ENCODE measurements at places on chromosomes 12 and 14.
A peak's percentile ranks its signal among the peaks of the same experiment; 100 is the strongest.

GRCh38 chr14:71647086-71647784 is 285.0 kb upstream of the RGS6 start:
- DNase-seq: no peak

DNA sequence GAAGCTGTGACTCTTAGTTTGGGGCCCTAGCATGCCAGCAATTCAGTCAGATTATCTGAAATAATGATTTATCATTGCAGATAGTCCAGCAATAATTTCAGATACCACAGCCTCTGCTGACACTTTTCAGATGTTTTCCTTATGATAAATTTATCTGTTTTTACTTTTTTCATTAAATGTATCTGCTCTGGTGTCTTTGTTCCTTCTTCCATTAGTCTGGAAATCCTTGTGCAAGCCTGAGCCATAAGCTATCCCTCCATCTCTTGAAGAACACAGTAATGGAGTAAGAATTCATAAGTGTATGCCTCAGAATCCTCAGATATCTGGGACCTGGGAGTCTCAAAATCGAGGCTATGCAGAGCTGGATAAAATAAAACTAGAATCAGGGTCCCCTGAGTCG is 146.4 kb upstream of the KRR1 start:
- DNase-seq: no peak

DNA sequence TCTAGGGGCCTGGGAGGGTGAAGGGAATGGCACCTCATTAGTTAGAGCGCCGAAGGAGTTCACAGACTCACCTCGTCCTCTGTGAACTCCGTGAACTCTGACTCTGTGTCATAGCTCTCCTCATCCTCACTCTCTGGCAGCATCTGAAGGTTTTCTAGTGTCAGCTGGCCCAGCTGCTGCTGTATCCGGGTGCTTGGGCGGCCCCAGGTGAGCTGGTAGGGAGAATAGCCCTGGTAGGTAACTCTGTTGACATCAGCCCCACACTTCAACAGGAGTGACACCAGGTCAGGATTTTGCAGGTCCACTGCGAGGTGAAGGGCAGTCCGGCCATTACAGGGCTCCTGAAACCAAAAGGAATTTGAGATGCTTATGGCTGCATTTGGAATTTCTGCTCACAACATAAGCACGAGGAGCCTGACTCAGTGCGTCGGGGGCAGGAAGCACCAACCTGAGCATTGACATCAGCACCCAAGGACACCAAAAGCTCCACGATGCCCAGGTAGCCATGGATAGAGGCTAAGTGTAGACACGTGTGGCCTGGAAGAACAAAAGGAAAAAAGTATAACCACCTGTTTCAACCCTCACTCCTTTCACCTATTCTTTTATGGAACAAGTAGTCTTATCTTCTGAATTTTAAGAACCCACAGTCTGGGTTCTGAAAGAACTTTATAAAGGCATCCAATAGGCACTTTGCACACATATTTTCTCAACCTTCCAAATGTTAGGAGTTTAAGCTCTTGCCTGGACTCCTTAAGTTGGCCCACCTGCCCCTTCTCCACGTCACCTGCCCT is 2.0 kb downstream of the NFKBIA start:
- peak; percentile 29 for DNase-seq

DNA sequence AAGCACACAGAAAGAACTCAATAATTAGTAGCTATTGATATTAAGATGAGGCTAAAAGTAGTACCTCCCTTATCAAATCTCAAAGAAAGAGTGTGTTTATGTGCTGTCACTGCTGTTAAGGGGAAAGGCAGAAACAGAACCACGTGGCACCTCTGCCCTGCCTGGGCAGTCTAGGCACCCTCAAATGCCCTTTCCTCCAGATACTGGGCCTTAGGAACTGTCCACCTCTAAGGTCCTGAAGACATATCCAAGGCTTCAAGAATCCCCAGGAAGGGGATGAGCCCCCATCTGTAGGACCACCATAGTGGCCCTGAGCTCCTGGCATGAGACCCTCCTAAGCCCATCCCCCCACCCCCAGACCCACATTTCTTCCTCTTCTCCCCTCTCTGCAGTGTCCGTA is 29.1 kb downstream of the NGB start:
- DNase-seq: no peak

DNA sequence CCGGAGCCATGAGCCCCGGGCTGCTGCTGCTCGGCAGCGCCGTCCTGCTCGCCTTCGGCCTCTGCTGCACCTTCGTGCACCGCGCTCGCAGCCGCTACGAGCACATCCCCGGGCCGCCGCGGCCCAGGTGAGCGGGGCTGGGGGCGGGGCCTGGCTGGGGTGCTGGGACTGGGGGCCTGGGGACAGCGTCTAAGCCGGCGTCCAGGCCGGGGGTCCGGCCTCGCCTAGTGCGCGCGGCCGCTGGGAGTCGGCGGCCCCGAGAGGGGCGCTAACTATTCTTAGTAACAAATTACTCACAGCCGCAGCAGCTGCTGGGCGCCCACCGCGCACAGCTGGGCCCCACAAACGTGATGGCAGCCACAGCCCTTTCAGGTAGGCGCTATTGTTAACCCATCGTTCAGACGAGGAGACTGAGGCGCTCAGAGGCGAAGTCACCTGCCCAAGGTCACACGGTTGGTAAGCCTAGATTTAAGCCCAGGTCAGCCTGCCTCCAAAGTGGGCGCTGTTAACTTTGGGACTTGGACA is 374 bp downstream of the CYP46A1 start:
- DNase-seq: no peak

DNA sequence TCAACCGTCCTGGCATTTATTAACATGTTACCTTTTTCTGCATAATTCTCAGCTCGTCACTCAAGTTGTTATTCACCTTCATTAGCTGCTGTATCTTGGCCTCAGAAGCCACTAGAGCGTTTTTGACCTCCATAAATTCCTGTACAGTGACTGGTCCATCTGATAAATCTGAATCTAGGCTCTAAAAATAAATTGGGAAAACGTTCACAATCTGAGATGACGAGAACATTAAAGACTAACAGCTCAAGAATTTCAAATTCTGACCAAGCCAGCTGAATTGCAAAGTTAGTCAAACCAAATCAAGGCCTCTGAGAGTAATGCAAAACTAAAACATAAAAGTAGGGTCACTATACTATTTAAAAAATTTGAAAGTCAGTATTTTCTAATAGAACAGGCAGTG is 45.0 kb downstream of the GIT2 start:
- no peak for DNase-seq

DNA sequence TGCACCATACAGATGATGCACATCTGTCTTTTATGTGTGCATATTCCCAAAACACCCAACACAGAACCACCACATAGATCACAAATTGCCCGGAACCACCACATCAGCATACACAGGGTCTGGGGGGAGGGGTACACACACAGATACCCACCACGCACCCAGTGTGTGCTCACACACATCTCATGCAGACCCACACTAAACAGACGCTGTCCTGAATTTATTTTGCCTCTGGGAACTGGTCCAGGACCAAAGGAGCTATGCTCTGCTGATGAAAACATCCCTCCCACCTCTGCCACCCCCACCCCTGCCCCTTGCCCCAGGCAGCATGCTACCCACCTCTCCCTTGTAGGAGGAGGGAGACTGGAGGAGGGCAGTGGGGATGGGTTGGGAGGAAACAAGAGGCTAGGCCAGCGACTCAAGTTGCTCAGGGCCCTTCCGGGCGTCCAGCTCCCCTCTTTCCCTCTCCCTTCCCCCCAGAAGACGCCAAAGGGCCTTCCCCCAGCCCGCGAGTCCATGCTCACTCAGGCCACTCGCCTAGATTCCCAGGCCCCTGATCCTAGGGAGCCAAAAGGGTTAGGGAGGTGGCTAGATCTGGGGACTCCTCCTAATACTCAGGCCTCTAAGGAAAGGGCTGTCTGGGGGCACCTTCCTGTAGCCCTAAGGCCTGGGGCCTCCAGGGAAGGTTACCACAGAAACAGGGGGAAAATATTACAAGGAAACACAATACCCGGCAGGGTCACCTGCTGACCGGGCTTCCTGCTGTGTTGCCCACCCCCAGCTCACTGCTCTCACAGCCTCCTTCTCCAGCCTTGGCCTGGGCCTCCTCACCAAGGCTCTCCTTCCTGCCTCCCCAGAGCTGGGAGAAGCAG is 3.1 kb downstream of the HDAC7 start:
- no peak for DNase-seq

DNA sequence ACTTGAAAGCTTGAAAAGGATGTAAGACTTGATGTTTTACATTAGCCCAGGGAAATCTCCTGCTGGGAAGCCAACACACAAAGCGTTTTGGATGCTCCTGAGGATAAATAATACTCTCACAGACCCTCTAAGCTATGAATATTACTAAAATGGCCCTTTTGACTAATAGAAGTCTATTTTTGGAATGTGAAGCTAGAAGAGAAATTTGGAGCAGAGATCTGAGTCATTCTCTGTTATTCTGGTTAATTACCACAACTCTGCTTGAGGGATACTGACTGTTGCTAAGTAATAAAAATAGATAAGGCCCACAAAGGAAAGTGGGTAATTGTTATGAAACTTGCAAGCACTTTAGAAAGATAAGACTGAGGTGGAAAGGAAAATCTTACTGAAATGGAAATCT is 346.2 kb upstream of the STXBP6 start:
- DNase-seq: no peak

GRCh38 chr14:105333613-105334364 is 19.2 kb downstream of the PACS2 start:
- no peak for DNase-seq

GRCh38 chr12:108635997-108636808 is 2.5 kb upstream of the SELPLG start:
- no peak for DNase-seq

DNA sequence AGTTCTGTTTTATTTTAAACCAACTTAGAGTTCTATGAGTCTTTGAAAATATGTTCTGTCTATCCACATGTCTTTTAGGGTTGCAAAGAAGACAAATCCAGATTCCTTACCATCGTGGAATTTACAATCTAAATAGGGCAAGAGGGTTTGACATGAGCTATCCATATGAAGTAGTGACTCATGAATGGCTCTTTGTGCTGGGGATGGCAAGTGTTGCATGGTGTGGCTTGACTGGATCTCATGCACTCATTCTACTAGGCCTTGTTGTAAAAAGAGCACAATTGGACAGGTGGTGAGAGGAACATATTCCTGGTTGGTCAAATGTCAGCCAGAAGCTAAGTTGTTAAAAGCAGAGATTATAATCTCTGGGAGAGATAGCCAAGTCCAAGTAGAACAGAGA is 509.1 kb downstream of the DIO2 start:
- DNase-seq: no peak

DNA sequence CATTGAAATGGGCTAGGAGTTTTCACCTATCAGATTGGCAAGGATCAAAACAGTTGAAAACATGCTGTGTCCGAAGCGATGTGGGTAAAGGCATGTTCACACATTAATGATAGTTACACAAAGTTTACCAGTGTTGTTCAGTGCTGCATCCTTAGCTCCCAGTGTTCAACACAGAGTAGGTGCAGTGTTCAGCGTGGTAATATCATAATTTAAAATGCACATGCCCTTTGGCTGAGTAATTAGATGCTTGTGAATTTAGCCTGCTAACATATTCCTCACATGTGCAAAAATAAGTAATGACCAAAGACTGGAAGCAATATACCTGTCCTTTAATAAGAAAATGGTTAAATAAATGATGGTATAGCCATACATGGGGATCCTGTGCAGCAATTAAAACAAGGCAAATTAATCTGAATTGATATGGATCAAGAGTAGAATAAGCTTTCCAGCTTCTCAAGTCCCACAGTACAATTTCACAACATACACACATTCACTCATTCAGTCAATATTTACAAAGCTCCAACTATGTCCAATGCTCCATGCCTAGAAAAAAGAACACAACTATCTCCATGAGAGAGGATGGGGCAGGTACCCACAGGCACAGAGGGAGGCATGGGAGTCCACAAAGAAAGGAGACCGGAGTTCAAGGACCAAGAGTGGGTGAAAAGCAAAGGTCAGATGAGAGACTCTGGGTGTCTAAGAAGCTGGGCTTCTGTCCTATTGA is 12.8 kb downstream of the TMCC3 start:
- no peak for DNase-seq

GRCh38 chr12:100651694-100652093 is 78.2 kb downstream of the GAS2L3 start:
- DNase-seq: no peak

- DNase-seq: no peak
These were observed 47.7 kb upstream of the MBIP start for GRCh38 chr14:36367985-36368774.

GRCh38 chr12:82456633-82457032 is 98.3 kb downstream of the METTL25 start:
- DNase-seq: no peak

DNA sequence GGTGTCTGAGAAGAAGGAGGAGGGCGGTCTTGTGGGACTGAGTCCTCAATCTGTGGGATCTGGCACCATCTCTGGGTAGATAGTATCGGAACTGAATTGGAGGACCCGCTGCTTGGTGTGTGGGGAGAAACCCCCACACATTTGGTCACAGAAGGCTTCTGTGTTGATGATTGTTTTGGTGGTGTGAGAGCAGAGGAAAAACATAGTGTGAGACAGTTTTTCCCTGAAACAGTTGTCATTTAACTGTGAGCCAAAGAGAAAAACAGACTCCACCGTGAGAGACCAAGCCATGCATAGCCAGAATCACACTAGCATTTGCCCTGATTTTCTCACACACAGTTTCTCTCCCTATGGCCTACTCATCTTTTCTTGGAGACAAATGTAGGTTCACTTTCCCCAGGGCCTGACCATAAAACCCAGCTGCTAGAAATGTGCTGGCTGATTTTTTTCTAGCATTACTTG is 91.4 kb upstream of the FLRT2 start:
- DNase-seq: no peak

GRCh38 chr12:60225216-60226000 is 629.6 kb downstream of the SLC16A7 start:
- DNase-seq: no peak

GRCh38 chr12:26700430-26700829 is 132.6 kb downstream of the ITPR2 start:
- DNase-seq: no peak

- no peak for DNase-seq
These were observed 296.4 kb downstream of the FOXG1 start for GRCh38 chr14:29062976-29063375.

- DNase-seq: no peak
These were observed 53.9 kb downstream of the ACACB start for GRCh38 chr12:109170324-109170723.

DNA sequence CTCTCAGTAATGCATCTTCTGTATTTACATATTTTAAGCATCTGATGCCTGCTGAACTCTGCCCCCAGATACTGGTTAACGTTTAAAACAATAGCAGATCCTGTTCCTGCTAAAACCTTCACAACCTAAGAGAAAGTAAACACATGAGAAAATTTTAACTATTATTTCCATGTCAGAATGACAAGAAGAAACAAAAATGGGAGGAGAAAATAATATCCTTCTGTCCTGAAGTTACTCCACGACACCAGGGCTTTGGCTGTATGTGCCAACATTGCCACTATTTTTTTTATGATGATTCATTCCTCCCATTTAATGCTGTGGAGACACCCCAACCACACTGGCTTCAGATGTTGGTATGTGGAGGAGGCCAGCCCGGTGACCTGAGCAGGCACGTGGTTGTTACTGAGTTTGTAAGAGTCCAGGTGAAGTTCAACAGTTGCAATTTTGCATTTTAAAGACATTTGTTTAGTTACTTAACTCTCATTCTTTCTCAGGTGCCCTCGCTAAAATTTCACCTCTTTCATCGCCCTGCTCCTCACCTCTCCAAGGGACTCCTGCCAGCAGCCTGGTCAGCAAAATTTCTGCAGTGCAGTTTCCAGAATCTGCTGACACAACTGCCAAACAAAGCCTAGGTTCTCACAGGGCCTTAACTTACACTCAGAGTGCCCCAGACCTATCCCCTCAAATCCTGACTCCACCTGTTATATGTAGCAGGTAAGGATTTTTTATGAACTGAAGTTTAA is 65.5 kb upstream of the SLCO1C1 start:
- no peak for DNase-seq

GRCh38 chr12:98453492-98453891 is 61.9 kb upstream of the TMPO start:
- no peak for DNase-seq
